Muscle of arm (tissue), 14 donors: ENCODE measurements at places on chromosomes 4 and X.

- peak; percentile 2 for DNase-seq
These were observed 1611.1 kb downstream of the ARAP2 start for GRCh38 chr4:34633241-34633640.

GRCh38 chr4:143658336-143658735 lies 42.1 kb downstream of the FREM3 start:
- DNase-seq: no peak

- DNase-seq: no peak
These were observed 63.4 kb downstream of the CLDN34 start for GRCh38 chrX:10030570-10030969.

DNA sequence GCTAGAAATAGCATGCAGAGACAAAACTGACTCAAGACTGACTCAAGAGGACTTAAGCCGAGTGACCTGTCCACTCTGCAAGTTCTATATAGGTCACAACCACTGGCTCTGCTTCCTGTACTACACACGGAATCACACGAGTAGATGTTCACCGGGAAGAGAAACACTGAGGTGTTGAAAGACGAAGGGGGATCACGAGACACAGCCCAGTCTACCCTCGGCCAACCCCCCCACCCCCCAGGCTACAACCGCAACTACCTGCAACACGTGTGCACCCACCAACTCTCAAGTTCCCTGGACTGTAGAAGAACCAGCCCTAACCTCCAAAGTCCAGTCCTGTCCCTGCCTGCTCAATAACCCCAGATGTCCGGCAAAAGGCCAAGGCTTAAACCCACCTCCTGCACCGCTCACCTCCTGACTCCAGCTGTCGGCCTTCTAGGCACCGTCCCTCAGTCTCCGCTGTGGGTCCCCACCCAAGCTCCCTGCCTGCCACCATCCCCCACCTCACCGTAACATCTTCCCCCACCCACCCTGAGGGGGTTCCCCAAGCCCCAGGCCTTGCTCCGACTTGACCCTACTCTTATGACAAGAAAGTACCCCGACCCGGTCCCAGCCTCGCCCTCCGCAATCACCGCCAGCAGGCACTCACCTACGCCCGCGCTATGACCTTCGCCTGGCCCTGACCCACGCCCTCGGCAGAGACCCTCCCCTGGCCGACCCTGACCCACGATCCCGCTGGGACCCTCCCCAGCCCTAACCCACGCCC lies 739 bp downstream of the GAK start:
- no peak for DNase-seq

DNA sequence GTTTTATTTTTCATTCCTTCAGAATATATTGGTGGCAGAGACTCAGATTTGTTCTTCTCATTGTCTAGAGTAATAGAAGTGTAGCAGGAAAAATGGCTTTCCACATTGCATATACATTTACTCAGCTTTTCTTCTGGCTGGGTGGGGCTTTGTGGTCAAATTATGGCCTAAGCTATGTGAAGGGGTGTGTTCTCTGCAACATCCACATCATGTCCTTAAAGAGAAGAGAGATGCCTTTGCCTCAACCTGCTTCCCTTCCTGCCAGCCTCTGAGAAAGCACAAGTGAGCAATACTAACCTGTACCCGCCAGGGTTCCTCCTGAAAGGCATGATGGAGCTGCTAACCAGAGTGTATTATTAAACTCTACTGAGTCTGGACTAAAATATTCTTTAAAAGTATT lies 695.6 kb upstream of the FAM241A start:
- no peak for DNase-seq

DNA sequence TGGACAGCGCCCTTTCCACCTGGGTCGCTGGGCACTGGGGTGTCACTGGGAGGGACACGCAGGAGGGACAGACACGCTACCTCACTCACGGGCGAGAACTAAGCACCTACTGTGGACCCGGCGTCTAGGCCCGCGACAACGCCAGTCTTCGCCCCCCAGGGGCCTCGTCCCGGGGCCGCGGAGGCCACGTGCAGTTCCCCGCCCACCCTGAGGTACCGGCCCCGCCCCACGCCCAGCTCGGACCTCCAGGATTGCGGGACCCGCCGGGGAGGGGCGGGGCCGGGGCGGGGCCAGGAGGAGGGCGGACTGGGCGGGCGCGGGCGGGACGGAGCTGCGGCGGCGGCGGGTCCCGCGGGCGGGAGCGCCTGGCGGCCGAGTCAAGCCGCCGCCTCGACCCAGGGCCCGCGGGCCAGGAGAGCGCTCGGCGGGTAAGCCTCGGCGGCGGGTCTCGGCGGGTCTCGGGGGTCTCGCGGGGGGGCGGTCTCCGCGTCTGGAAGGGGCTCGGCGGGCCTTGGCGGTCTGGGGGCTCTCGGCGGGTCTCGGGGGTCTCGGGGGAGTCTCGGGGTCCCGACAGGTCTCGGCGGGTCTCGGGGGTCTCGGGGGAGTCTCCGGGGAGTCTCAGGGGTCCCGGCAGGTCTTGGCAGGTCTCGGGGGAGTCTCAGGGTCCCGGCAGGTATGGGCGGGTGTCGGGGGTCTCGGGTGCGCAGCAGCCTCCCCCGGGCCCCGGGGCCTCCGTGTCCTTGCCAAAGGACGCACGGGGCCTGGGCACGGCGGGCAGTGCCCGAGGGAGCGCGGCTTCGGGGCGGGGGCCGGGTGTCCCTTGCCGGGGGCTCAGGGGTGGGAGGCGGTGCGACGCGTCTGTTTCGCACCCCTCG lies at the start of gene SH3BP2:
TSS of gene SH3BP2 (plus strand) at position 375 of the 875 bp plus-strand sequence. CDS start 27,533 bp downstream, outside the sequence.
- no peak for DNase-seq

- no peak for DNase-seq
These were observed 1442.8 kb upstream of the PCDH7 start for GRCh38 chr4:29277381-29277780.

DNA sequence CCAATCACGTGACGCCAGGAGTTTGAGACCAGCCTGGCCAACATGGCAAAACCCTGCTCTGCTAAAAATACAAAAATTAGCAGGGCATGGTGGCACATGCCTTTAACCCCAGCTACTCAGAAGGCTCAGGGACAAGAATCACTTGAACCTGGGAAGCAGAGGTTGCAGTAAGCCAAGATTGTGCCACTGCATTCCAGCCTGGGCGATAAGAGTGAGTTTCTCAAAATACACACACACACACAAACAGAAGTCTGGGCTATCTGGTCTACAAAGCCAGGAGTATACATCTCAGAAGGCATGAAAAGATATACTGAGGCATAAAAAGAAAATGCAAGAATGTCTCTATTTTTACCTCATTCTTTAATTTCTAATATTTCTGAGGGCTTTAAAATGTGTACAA lies 11.3 kb downstream of the YTHDC1 start:
- no peak for DNase-seq

DNA sequence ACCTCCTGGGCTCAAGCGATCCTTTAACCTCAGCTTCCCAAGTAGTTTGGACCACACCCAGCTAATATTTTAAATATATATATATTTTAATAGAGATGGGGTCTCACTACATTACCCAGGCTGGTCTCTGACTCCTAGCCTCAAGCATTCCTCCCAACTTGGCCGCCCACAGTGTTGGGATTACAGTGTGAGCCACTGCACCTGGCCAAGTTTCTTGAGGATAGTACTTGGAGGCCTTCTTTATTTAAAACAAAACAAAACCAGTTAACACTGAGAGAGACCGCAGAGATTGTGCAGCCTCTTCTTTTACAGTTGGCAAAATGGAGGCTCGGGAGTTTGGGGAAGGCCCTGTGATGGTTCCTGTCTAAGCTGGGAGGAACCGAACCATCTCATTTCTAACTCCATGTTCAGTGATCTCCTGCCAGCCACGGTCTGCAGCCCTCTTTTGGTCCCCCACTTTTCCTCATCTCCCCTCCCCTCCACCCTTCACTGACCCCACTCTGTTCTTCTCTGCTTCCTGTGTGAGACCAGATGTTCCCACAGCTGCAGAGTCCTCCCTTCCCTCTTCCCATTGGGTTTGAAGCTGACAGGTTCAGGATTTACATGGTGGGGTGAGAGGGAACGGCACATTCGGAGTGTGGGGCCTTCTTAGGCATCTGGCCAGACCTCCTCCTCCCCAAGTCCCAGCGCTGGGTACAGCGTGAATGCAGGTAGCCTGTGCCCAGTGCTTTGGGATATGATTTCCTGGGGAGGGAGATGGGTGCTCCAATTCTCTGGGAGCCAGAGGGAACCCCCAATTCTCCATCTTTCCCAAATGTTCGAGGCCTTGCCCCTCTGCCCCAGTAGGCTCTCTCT lies 1.4 kb upstream of the SORCS2 start:
- peak; percentile 52 for DNase-seq

- no peak for DNase-seq
These were observed 12.9 kb upstream of the WDR17 start for GRCh38 chr4:176052744-176053143.

DNA sequence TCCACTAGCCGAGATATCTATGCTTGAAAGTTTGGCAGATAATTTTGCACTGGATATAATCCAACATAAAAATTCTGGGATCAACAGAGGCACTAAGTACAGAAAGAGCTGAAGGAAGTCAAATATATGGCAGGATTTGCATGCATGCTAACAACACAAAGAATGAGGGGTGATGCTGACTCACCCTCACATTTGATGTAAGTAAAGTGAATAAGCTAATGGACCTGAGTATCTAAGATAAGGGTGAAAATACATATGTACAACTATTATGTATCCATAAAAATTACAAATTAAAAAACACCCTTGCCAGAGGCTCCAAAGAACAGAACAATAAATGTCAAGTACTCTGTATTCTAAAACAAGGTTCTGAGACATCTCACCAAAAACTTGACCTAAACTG lies 63.8 kb upstream of the PRDX4 start:
- DNase-seq: no peak

GRCh38 chr4:102862016-102862415 lies 6.8 kb upstream of the CISD2 start:
- no peak for DNase-seq

- DNase-seq: no peak
These were observed 66.3 kb downstream of the SMC1A start for GRCh38 chrX:53356186-53356585.

DNA sequence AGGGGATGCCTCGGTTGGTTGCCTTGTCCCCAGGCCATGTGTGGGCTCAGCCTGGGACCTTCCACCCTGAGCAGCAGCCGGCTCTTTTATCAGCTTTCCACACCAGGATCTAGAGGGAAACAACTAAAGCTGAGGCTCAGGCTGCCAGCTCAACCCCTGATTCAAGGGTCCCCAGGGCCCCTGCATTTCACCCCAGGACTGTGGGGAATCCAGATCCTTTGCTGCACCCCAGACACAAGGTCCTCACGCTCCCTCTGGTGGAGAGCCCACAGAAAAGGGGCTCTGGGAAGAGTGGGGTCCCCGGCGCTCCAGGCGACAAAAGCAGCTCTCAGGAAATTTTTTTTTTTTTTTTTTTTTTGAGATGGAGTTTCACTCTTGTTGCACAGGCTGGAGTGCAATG lies 64.3 kb downstream of the ZFYVE28 start:
- no peak for DNase-seq

- no peak for DNase-seq
These were observed 523.5 kb downstream of the CFAP47 start for GRCh38 chrX:36443007-36443406.

DNA sequence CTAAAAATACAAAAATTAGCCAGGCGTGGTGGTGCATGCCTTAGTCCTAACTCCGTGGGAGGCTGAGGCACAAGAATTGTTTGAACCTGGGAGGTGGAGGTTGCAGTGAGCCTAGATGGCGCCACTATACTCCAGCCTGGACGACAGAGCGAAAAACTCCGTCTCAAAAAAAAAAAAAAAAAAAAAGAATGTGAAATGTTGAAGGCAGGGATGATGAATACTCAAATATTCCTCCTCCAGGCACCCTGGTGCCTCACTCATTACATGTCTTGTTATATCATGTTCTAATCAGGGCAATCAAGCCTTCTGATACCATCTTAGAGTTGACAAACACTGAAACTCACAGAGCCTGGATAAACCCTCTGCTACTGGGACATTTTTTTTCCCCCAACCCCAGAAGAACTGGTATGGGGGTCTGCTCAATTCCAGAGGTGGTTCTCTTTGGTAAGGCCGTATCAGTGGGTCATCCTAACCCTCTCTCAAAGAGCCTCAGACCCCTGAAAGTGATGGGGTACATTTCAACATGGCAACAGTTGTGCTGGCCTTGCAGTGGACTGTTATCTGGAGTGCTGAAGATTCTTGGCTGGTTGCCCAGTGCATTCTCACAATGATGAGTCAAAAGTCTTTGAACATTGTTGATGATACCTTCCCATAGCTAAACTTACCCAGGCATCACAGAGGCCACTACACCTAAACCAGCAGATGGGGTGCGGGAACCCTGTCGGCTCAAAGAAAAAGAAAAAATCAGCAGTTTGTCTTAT lies 2.4 kb upstream of the SH3KBP1 start:
- no peak for DNase-seq
